ENCODE measurements at places on chromosomes 4 and X. TPM values are rescaled to one million over a fixed set of nuclear protein-coding genes. Genes with fewer than 3 reads are reported as not detected.

Gene ANOS1
- 54.9 TPM for total RNA-seq

Gene GPR34
- total RNA-seq: not detected

Gene OPRPN
- total RNA-seq: not detected

Gene DCAF12L2
- total RNA-seq: 1.2 TPM

Gene TMEM154
- total RNA-seq: 0.77 TPM

Gene XK
- 0.85 TPM for total RNA-seq

Gene PRKG2
- 1.9 TPM for total RNA-seq

Gene NSUN7
- 15.9 TPM for total RNA-seq

Gene LRRC66
- total RNA-seq: 0.09 TPM

Gene HSFX3
- not detected for total RNA-seq

Gene ARSH
- total RNA-seq: not detected

Gene GABRA4
- total RNA-seq: not detected

Gene WDR17
- 2.0 TPM for total RNA-seq

Gene TCEAL9
- total RNA-seq: 24.2 TPM

Gene ACE2
- not detected for total RNA-seq

Gene PPEF1
- 0.15 TPM for total RNA-seq

Gene RAB40A
- not detected for total RNA-seq

Gene MCF2
- total RNA-seq: 0.39 TPM

Gene PLS3
- 315 TPM for total RNA-seq

Gene S100G
- not detected for total RNA-seq

Gene FGFBP2
- not detected for total RNA-seq

Gene CCNB3
- 0.35 TPM for total RNA-seq

Gene NUDT11
- total RNA-seq: 23.6 TPM

Gene SYP
- total RNA-seq: 2.1 TPM

Gene UNC5C
- total RNA-seq: not detected

Gene TXK
- not detected for total RNA-seq

Gene CXCL6
- 0.85 TPM for total RNA-seq

Gene FGB
- not detected for total RNA-seq

Gene SPANXN3
- not detected for total RNA-seq

Gene SPACA5
- total RNA-seq: not detected

Gene NMU
- 12.9 TPM for total RNA-seq

Gene MAGED4B
- 111 TPM for total RNA-seq

Gene TMPRSS11F
- total RNA-seq: not detected

Gene MAGEE2
- total RNA-seq: not detected

Gene THOC2
- 70.5 TPM for total RNA-seq

Gene SH3TC1
- 0.74 TPM for total RNA-seq

Gene TENM3
- total RNA-seq: 49.1 TPM

Gene KCNE5
- 3.7 TPM for total RNA-seq

Gene NKX3-2
- total RNA-seq: 1.9 TPM

Gene FAT4
- 6.9 TPM for total RNA-seq

Gene CFAP99
- total RNA-seq: 0.35 TPM

Gene NXF2B
- total RNA-seq: not detected

Gene MTTP
- total RNA-seq: 0.64 TPM

Gene UGT2B17
- total RNA-seq: not detected

Gene ASB12
- total RNA-seq: 0.29 TPM

Gene AVPR2
- not detected for total RNA-seq

Gene PAGE1
- total RNA-seq: not detected

Gene LGI2
- 1.4 TPM for total RNA-seq

All from H9 (cell line).